Stimulated activated CD8-positive, alpha-beta memory T cell treated with anti-CD3 and anti-CD28 coated beads, Interleukin-4, amount 100 ng/mL, for 4 hours (primary cell): ENCODE measurements at places on chromosomes 5 and 9.

DNA sequence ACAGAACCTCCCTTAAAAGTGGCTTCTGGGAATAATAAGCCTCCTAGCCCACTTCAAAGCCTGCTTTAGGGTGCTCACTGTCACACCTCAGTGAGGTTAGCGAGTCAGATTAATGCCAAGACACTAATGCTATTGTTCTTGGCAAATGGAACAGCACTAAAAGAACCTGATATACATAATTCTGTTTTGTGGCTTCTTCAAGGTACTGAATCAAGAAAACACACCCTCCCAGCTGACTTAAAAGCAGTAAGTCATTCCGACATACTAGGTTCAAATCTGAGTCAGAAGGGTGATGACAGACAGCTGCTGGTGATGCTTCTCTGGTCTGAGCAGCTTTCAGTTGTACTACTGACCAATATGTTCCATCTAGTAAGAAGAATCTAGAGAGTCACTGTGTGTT is 121.6 kb downstream of the OXCT1 start:
- no peak for DNase-seq

- no peak for DNase-seq
Measured at GRCh38 chr5:77972469-77973252, 196.5 kb upstream of the TBCA start.

- DNase-seq = no peak
Measured at GRCh38 chr5:83133797-83134196, 56.5 kb downstream of the XRCC4 start.

DNA sequence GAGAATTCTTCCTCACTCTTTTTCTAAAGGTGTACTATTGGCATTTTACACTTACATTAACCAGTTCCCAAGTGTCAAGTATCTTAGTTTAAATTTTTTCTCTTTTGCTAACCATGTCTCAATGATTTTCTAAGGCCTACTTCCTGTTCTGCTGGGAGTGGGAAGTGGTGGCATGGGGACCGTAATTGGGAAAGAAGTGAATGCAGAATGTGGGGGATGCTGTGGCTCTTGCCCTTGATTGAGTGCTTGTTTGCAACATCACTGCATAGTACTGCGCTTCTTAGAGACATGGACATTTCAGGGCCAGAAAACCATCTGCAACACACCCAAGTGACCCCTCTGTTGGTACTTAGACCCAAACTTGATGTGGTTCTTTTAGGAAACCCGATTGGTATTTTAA is 32.8 kb downstream of the MRRF start:
- DNase-seq = no peak

GRCh38 chr5:127492854-127493738 is 24.3 kb upstream of the PRRC1 start:
- DNase-seq = no peak

- DNase-seq = no peak
Measured at GRCh38 chr5:129021744-129022143, 56.5 kb downstream of the SLC27A6 start.

GRCh38 chr5:73303148-73304079 is 130.4 kb downstream of the TMEM174 start:
- no peak for DNase-seq

- DNase-seq = peak; percentile 55
Measured at GRCh38 chr5:392431-392988, 50.5 kb upstream of the EXOC3 start.

- DNase-seq = no peak
Measured at GRCh38 chr5:9187614-9188013, 358.3 kb downstream of the SEMA5A start.

DNA sequence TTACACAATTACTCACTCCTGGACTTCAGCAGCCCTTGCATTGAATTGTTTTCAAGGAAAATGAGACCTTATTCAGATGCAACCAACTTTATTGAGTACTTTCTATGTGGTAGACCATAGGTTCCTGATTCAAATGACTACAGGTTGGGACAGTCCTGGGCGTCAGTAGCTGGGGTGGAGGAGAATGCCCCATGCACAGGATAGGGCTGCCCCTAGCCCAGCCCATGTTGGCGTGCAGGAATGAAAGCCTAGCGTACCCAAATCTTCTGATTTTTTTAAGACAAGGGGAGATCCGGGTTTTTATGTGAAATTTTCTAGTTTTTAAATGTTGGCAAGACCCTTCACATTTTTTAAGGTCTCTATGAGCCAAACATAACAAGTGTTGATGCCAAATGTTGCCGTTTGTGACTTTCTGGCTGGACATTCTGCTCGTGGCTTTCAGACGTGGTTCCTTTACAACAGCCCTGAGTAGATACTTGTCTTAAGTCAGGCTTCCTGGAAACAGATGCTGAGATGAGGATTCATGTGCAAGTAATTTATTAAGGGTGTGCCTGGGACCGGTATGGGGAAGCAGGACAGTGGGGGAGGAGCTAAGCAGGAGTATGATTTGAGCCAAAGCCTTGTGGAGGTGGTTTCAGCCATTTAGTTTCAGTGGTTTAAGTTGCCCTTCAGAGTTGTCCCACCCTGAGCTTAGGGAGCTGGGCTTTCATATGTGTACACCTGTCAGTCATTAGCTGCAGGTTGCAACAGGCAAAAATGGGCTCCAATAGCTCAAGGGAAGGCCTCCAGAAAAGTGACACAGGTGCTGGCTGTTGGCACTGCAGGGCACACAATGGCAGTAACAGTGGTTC is 154.1 kb downstream of the NTRK2 start:
- DNase-seq = no peak

GRCh38 chr5:83564069-83564749 is 92.7 kb downstream of the VCAN start:
- DNase-seq = no peak

- no peak for DNase-seq
Measured at GRCh38 chr9:31839273-31839672, 545.2 kb upstream of the ACO1 start.

DNA sequence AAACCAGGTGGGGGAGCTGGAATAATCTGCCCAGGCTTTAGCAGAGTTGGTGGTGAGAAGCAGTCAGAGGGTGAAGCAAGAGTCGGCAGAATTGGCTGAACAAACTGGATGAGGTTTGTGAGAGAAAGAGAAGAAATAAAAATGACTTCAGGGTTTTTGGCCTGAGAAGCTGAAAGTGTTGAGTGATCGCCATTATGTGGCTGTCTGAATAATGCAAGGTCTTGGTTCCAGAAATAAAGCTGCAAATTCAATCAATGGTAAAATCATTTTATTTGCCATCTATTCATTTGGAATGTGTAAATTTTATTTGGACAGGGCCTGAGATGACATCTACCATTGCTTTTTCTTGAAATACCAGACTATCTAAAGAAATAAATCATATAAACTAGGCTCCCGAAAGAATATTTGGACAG is 50.4 kb upstream of the DAB2 start:
- DNase-seq = no peak

- no peak for DNase-seq
Measured at GRCh38 chr9:22084336-22085035, 75.4 kb upstream of the CDKN2B start.

GRCh38 chr9:93177676-93178075 is 6.3 kb upstream of the WNK2 start:
- no peak for DNase-seq

DNA sequence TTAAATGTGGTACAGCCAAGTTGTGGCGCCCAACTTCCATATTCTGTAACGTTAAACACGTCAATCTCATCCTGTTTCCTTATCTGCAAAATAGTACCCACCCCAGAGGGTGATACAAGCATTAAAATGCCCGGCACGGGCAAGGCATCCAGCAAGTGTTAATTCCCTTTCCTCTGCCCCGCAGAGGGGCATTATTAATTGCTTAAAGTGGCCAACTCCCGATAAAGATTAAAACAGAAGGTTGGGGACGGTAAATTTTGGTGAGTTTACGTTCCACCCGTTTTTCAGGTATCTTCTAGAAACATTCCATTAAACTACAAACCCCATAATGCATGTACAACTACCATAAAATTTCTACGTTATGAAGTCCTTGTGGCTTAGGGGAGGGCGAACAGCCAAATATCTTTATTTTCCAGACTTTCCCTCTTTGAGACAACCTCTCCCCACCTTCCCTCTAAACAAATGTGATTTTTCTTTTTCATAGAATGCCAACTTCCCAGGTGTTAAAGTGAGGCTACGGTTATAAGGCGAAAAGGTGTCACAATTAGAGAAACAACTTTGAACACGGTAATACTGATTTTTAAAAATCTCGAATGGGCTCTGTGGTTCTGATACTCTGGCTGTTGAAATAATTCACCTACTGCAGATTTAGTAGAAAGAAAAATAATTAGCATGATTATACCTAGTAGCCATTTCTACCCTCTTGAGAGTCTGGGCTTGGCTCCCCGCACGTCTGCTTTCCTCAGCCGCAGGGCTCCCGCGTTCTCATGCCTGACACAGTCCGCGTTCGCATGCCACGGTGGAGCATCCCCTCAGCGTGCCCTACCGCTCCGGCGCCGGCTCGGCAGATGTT is 1.2 kb upstream of the GPBP1 start:
- DNase-seq = no peak

DNA sequence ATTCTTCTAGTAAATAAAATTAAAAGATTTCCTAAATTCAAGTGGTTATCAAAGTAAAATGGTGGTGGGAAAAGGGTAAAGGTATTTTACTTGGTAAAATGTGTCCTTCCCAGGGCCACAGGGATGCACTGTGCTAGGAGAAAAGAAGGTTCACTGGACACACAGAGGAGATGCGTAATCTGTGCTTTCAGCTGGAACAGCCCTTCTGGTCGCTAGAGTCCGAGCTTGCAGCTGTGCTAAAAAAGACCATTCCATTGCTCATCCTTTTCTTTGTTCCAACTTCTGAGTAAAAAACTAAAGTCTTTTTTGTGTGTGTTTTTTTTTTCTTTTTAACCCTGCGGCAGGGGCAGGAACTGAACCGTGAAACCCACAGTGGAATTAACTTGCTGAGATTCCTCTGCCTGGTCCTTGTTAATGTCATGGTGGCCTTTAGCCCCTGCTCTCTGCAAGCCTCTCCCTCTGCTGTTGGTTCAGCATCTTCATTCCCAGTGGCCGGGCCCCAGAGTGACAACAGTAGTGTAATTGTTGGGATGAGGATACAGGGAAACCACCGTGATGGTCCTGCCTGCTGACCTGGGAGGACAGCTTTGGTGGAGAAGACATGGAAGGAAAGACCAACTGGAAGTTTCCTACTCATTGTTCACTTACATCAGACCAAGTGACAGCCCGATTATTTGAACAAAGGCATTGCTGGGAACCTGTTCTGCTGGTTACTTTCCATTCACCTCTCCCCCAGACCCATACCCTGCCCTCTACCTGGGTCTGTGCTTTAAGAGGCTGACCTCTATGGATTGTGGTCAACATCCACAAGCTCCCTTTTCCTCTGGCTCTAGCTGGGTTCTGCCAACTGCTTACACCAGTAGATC is 31.9 kb upstream of the FSTL4 start:
- DNase-seq = no peak

GRCh38 chr5:137791799-137792198 is 37.6 kb upstream of the HNRNPA0 start:
- DNase-seq = no peak

DNA sequence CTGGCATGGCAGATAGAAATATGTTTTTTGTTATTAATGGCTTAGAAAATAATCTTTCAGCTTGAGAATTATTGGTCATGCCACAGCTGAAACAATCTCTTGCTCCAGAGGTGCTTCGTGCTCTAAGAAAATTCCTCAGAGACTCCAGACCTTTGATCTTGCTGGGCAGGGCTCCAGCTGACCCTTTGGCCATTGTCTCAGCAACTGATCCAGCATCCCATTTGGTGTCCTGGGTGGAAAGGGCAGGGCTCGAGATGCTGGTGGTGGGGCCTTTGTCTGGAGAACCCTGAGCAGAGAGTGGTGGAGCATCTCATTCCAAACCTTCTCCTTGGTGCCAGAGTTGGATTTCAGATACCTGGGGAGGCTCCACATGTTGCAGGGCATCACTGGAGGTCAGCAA is 43.2 kb upstream of the PIK3R1 start:
- DNase-seq = no peak

GRCh38 chr9:137255448-137256114 is 454 bp downstream of the NELFB start:
- no peak for DNase-seq

- no peak for DNase-seq
Measured at GRCh38 chr9:130254747-130255630, 10.6 kb upstream of the HMCN2 start.

DNA sequence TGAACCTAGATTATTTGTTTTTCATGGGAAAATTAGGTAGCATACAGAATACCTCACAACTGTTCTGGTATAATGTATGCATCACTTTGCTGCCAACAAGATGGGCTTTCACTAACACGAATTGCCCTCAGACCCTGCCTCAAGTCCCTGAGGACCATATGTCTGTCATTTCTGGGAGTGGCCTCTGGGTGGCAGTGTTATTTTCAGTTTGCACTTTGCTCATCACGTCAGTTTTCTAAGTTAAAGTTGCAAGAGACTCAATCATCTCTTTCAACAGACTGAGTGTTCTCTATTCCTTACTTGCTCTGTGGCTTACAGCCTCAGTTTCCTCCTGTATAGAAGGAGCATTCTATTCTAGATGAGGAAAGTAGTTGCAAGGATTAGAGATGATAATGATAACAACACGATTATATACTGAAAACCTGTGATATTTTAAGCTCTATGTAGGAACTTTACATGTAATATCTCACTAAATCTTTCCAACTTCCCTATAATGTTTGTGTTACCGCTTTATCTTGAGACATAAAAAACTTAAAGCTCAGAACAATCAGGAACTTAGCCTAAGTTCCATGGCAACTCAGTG is 55.7 kb downstream of the TSSK1B start:
- no peak for DNase-seq

GRCh38 chr5:122164831-122165558 is 35.6 kb downstream of the ZNF474 start:
- DNase-seq = no peak

DNA sequence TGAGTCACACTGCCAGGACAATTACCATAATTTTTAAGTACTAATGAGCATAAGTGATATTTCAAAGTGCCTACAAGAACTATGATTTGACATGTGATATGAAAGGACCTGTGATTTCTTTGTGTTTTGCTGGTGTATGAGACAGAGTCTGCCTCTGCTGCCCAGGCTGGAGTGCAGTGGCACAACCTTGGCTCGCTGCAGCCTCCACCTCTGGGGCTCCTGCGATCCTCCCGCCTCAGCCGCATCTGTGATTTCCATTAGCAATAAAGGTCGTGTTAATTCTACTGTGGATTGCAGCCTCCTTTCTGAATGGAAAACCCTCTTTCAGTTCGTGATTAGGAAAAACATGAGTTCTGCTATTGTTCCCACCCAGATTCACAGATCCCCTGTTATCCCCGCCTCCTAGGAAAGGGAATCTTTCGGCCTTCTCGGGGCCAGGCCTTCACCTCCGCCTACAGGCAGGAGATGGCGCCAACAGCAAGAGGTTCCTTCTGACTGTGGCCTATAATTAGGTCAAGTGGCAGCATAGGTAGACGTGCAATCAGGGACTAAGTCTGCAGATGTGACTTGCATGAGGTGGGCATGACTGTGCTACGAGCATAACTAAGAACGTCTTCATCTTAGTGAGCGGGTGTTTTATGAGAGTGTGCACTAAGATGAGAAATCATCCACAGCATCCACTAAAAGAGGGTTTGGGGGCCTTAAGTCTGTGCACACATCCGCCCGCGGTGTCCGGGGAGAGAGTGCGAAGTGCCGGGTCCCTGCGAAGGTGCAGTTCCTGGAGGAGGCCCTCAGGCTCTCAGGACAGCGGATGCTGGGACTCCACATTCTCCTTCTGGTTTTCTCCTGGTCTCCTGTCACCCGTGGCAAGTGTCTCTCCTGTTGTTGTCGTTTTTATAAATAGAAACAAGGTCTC is 23.1 kb downstream of the TRIM7 start:
- no peak for DNase-seq

- DNase-seq = no peak
Measured at GRCh38 chr9:84759300-84759750, 89.8 kb downstream of the NTRK2 start.
